ENCODE measurements at places on chromosomes 13 and 19.

DNA sequence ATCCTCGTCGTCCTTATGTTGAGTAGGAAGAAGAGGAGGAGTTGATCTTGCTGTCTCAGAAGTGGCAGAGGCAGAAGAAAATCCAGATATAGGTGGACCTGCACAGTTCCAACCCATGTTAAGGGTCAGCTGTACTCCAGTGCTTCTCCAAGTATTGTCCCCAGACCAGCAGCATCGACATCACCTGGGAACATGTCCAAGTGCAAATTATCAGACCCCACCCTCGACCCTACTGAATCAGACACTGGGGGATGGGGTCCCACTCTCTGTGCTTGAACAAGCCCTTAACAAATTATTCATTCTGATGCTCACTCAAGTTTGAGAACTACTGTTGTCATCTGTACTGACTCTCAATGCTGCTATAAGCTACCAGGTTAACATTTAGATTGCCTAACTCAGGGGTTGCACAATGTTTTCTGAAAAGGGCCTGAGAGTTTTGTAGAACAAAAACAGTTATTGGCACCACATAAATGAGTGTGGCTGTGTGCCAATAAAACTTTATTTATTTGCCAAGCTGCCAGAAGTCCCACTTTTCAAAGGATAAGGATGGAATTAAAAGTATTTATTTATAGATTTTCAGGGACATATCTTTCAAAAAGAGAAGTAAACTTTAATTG lies 226.7 kb upstream of the IPO5 start:
- DNase-seq = no peak

DNA sequence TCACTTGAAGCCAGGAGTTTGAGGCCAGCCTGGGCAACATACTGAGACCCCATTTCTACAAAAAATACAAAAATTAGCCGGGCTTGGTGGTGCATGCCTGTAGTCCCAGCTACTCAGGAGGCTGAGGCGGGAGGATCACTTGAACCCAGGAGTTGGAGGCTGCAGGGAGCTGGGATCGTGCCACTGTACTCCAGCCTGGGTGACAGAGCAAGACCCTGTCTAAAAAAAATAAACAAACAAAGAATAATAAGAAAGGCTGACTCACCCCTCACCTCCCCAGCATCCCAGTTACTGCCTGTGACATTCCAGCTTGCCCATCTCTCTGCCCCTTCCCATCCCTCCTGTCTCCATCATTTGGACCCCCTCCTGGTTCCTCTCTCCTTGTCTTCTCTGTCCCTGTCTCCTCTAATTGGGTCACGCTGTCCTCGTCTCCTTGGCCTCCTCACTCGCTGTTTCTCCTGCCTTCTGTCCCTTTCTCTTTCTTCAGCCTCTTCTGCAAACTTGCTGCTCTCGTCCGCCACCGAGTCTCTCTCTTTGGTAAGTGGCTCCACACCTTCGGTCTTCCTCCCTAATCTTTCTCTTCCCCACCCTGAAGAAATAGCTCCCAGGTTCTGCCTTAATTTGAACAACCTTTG lies 77.7 kb downstream of the RYR1 start:
- DNase-seq = no peak

DNA sequence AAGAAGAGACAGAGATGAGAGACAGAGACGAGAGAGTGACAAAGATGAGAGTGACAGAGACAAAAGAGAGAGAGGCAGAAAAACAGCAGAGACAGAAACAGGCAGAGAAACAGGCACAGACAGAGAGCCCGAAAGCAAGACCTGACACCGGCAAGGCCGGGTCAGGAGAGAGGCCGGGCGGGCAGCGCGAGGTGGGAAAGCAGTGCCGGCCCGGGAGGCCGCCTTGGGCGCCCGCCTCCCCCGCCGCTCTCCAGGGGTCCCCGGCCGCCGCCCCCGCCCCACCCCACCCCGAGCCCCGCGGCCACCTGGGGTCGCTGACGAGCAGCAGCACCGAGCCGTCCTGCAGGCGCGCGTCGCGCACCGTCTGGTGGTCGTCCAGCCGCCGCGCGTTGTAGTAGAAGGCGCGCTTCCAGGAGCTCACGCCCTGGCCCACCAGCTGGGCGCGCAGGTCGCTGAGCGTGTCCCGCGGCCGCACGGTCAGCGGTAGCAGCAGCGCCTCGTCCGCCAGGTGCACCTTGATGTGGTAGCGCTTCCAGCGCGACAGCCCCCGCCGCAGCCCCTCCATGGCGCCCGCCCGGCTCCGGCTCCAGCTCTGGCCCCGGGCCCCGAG lies at the start of gene TINCR:
Gene TINCR (minus strand): TSS at position 594 of the 610 bp plus-strand sequence.
- peak; percentile 85 for DNase-seq

DNA sequence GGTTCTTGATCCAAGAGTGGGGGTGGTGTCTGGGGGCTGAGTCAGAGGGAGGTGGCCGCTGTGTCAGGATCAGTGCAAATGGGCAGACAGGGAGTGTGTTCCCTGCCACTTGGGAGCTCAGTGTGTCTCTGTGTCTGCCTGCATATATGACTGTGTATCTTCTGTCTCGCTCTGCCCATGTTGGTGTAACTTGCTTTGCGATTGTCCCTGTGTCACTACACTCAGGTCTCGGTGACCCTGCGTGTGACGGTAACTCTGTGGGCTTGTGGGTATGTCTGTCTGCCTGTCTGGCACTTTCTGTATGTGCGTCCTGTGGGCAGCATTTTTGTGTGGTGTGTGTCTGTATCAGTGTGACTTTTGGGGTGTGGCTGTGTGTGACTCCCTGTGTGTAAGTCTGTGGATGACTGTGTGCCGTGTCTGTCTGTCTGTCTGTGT lies 8.2 kb upstream of the ERFL start:
- no peak for DNase-seq

DNA sequence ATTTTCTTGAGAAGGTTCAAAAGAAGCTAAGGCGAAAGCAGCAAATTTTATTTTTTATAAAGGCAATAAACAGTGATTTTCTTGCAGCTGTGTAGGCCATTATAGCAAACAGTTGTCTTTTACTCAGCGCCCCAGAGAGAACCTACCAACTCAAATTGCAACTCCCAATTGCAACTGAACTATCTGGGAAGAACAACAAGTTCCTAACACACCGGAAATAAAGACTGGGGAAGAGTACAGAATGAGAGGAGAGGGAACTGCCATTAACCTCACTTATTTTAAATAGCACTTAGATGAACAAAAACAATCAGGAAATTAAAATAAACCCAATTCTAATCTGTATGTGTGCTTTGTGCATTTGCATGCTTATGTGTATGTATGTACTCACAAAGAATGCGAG lies 171.1 kb downstream of the KCTD12 start:
- no peak for DNase-seq

DNA sequence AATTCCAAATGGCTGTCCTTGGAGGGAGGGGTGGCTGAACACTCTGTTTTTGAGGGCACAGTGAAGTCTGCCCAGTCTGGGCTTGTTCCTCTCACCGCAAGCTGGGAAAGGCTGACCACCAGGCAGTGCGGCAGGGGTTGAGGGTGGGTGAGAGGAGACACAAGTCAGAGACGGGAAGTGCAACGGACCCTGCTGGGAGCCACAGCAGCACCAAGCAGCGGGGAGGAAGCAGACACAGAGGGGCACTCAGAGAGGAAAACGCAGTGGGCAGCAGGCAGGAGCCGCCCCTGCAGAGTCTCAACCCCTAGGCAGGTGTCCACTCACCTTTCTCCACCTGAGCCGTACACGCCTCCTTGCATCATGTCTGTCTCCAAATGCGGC lies 15.6 kb downstream of the AKAP8L start:
- no peak for DNase-seq

DNA sequence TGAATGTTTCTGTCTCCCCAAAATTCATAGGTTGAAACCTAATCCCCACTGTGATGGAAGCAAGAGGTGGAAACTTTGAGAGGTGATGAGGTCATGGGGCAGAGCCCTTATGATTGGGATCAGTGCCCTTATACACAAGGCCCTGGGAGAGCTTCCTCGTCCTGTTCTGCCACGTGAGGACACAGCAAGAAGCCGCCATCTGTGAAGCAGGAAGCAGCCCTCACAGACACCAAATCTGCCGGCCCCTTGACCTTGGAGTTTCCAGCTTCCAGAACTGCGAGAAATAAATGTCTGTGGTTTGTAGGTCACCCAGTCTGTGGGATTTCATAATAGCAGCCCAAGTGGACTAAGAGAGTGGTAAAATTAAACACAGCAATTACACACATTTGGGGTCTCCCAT lies 737.4 kb downstream of the UQCRFS1 start:
- no peak for DNase-seq

GRCh38 chr13:37690361-37690760 lies 91.8 kb upstream of the POSTN start:
- DNase-seq = no peak

GRCh38 chr13:30159446-30159839 lies 147.9 kb downstream of the KATNAL1 start:
- no peak for DNase-seq

DNA sequence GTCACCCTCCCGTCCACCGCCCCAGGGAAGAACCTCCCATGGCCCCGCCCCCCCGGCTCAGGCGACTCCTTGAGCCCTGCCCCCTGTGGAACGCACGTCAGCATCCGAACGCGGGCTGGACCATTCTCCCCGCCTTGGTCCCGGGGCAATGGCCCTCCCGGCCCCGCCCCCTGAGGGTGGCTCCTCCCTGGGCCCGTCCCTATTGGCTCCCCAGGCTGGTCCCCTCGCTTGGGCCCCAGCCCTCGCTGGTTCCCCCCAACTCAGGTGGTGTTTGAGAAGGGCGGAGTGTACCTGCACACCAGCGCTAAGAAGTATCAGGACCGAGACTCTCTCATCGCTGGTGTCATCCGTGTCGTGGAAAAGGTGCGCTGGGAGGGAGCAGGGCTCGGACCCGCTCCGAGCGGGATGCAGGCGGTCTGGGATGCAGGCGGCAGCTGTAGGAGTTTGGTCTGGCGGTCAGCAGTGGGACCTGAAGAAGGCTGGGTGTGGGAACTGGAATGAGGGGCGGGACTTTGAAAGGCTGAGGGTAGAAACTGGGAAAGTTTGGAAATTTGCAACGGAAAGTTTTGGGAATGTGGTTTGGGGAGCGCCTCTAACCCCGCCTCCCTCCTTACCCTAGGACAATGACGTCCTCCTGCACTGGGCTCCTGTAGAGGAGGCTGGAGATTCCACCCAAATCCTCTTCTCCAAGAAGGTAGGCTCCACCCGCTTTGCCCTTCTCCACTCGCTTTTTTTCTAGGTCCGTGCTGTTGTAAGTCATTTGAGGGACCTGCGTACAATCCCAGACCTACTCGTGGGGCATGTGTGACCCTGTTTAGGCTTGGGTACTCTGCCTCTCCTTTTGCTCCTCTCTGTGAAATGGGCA lies 609 bp downstream of the TBC1D17 start:
- DNase-seq = peak; percentile 99

DNA sequence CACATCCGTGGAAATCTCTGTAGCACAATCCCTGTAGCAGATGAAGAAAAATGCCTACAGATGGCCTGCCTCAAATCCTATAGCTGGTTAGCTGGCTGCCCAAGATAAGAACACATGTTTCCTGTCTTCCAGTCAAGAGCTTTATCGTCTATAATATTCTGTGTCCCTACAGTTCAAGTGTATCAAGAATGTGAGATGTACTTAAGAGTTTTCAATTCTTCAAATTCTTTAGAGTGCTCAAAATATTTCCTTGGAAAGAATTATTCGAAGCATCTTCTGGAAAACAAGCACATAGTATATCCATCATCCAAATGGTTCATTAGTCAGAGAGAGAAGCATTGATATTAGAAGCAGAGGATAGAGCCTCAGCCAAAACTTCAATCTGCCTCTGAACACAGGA lies 239.8 kb downstream of the COG6 start:
- no peak for DNase-seq

DNA sequence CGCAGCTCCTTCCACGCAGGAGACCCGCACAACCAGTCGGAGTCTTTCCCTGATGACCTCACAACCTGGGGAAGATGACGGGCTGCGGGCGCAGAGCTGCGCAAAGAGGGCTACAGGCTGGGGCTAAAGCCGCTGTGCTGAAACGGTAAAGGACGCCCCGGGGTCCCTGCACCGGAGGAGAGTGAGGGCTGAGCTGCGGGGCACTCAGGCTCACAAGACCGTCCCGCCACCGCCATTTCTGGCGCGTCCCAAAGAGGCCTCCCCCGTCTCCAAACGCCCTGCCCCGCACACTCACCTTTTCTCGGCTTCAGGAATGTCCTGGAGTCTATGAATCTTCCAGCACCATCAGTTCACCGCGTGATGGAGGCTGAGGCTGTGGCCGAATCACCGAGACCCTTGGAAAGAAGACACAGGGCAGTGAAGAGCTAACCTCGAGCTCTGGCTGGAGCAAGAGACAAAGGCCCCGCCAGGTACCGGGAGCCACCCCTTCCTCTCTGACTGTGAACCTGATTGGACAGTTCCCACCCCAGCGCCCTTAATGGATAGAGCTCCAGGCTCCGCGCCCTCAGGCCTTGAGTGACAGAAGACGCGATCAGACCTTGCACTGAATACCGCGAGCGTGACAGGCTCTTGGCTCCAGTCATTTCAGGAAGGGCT lies 41.8 kb upstream of the ZNF429 start:
- DNase-seq = peak; percentile 90

GRCh38 chr19:7515110-7515644 lies 726 bp upstream of the ZNF358 start:
- DNase-seq = no peak

GRCh38 chr19:30692181-30692811 lies 320.1 kb downstream of the ZNF536 start:
- DNase-seq = peak; percentile 18

GRCh38 chr13:28421676-28422410 lies 73.1 kb downstream of the FLT1 start:
- no peak for DNase-seq

GRCh38 chr13:66021846-66022245 lies 1208.3 kb downstream of the PCDH9 start:
- no peak for DNase-seq

GRCh38 chr19:3556423-3556977 lies 886 bp downstream of the MFSD12 start:
- no peak for DNase-seq

- DNase-seq = no peak
Measured at GRCh38 chr19:18710186-18710585, 26.7 kb downstream of the CRTC1 start.

- DNase-seq = no peak
Measured at GRCh38 chr13:21175656-21176214, 617 bp downstream of the SKA3 start.

GRCh38 chr19:2167896-2168618 lies 4.3 kb downstream of the DOT1L start:
- DNase-seq = no peak

DNA sequence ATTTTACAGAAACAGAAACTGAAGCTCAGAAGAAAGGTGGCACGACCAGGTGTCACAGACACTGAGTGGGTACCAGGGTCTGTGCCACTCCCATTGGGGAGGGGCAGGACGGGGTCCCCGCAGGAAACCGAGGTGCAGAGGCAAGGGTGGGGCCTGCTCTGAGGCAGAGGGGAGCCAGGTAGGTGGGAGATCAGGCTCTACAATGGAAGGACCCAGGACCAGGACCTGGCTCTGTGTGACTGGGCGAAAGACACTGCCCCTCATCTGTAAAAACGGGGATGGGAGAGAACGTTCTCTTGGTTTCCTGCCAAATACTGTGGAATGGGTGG lies 2.8 kb downstream of the PTGIR start:
- no peak for DNase-seq

All from neural progenitor cell (in vitro differentiated cells).